Spinal cord (tissue), 10 donors: ENCODE measurements at places on chromosomes 12 and 14. TPM values are rescaled to one million over a fixed set of nuclear protein-coding genes. Genes with fewer than 3 reads are reported as not detected.

The DNAJC22 gene
- 2.4 TPM for polyA plus RNA-seq

The CORO1C gene
- 88.7 TPM for polyA plus RNA-seq

The TDP1 gene
- polyA plus RNA-seq, result 17.2 TPM

The MEG3 gene
- 784 TPM for polyA plus RNA-seq

The TMEM229B gene
- polyA plus RNA-seq, result 56.0 TPM

The LRTM2 gene
- 7.4 TPM for polyA plus RNA-seq

The FBLN5 gene
- 39.9 TPM for polyA plus RNA-seq

The KLHL33 gene
- 0.72 TPM for polyA plus RNA-seq

The KRT75 gene
- polyA plus RNA-seq, result 0.12 TPM

The LRRC23 gene
- polyA plus RNA-seq, result 25.1 TPM

The GUCY2C gene
- 0.16 TPM for polyA plus RNA-seq

The RASAL1 gene
- 3.0 TPM for polyA plus RNA-seq

The TAS2R19 gene
- polyA plus RNA-seq, result 1.4 TPM

The TAS2R9 gene
- 0.24 TPM for polyA plus RNA-seq

The REP15 gene
- polyA plus RNA-seq, result 1.8 TPM

The DTX1 gene
- polyA plus RNA-seq, result 83.5 TPM

The MYL6B gene
- polyA plus RNA-seq, result 287 TPM

The ST8SIA1 gene
- polyA plus RNA-seq, result 41.9 TPM

The SYCP3 gene
- 2.4 TPM for polyA plus RNA-seq

The CBLN3 gene
- 1.4 TPM for polyA plus RNA-seq

The ZFC3H1 gene
- 60.1 TPM for polyA plus RNA-seq

The NFATC4 gene
- 23.6 TPM for polyA plus RNA-seq

The NOC4L gene
- 24.7 TPM for polyA plus RNA-seq

The GPRC5D gene
- polyA plus RNA-seq, result 0.53 TPM

The ASPG gene
- 1.4 TPM for polyA plus RNA-seq

The NOP9 gene
- polyA plus RNA-seq, result 25.7 TPM

The OASL gene
- 0.21 TPM for polyA plus RNA-seq

The DIO2 gene
- polyA plus RNA-seq, result 4.3 TPM

The GPR84 gene
- polyA plus RNA-seq, result 0.79 TPM

The KCNA5 gene
- polyA plus RNA-seq, result 5.8 TPM

The KRT1 gene
- polyA plus RNA-seq, result 0.17 TPM

The TMEM121 gene
- 27.1 TPM for polyA plus RNA-seq

The RIMBP2 gene
- 36.6 TPM for polyA plus RNA-seq

The ZNF891 gene
- 3.6 TPM for polyA plus RNA-seq

The CPNE8 gene
- polyA plus RNA-seq, result 13.5 TPM

The GIT2 gene
- 52.8 TPM for polyA plus RNA-seq

The TSPAN11 gene
- 48.6 TPM for polyA plus RNA-seq

The KRT2 gene
- polyA plus RNA-seq, result 0.25 TPM

The VASH1 gene
- 91.0 TPM for polyA plus RNA-seq

The HOXC12 gene
- polyA plus RNA-seq, result not detected

The MYF5 gene
- polyA plus RNA-seq, result not detected
